ENCODE measurements at places on chromosomes 16 and 17.
A peak's percentile ranks its signal among the peaks of the same experiment; 100 is the strongest.

GRCh38 chr16:55045756-55046460 lies 115.2 kb downstream of the IRX5 start:
- no peak for DNase-seq

GRCh38 chr17:55708175-55708974 lies 14.3 kb downstream of the TMEM100 start:
- no peak for DNase-seq

GRCh38 chr17:17755715-17756114 lies 74.5 kb downstream of the RAI1 start:
- no peak for DNase-seq

- DNase-seq = peak; percentile 54
Observed at GRCh38 chr17:28643983-28644786, 773 bp downstream of the BLTP2 start.

DNA sequence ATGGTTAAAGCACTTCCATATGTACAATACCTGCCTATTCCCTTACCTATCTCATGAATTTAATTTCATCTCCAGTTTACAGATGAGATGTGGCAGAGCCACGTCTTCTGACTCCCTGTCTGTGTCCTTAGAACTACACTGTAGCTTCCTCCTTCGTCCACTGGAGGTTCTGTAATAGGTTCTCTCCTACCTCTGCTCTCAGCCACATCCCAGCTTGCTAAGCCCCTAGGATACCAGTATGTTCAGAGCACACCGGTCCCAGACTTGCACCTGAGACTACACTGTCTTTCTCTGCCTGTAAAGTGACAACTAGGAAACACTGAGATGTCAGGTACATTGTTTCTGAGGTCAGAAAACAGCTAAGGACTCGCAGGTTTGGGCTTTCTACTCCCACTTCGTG lies 3.8 kb upstream of the RASL10B start:
- no peak for DNase-seq

DNA sequence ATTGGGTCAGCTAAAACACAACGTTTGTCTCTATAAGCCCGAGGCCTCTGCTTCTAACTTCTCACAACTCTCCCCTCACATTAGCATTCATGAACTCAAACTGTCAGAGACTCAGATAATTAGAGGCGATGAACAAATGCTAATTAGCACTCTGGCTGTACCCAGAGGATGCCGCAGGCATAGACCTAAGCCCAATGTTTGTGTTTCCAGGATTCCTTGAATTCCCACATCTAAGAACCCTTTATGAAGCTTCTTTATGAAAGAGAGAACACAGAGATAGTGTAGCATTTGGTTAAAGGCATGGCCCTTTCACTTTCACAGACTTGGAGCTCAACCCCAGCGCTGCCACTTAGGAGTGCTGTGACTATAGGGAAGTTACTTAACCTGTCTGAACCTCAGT lies 512.2 kb downstream of the GRIN2A start:
- DNase-seq = no peak

- DNase-seq = no peak
Observed at GRCh38 chr17:79933863-79934652, 94.8 kb upstream of the CBX4 start.

GRCh38 chr16:17143546-17144419 lies 327.0 kb downstream of the XYLT1 start:
- DNase-seq = no peak

DNA sequence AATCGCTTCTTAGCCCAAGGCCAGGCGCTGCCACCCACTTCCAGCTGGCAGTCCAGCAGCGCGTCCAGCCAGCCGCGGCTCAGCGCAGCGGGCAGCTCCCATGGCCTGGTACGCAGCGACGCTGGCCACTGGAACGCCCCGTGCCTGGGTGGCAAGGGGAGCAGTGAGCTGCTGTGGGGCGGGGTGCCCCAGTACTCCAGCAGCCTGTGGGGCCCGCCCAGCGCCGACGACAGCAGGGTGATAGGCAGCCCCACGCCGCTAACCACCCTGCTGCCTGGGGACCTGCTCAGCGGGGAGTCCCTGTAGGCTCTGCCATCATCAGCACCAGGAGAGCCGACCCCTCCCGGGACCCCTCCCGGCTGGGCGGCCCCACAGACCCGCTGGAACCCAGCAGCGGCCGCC lies 24.0 kb downstream of the TMC6 start:
- no peak for DNase-seq

Measured in activated T-cell treated with anti-CD3 and anti-CD28 coated beads, Interleukin-2, amount 50 U/mL, for 48 hours (primary cell).